ENCODE measurements at places on chromosomes 5 and 9.

DNA sequence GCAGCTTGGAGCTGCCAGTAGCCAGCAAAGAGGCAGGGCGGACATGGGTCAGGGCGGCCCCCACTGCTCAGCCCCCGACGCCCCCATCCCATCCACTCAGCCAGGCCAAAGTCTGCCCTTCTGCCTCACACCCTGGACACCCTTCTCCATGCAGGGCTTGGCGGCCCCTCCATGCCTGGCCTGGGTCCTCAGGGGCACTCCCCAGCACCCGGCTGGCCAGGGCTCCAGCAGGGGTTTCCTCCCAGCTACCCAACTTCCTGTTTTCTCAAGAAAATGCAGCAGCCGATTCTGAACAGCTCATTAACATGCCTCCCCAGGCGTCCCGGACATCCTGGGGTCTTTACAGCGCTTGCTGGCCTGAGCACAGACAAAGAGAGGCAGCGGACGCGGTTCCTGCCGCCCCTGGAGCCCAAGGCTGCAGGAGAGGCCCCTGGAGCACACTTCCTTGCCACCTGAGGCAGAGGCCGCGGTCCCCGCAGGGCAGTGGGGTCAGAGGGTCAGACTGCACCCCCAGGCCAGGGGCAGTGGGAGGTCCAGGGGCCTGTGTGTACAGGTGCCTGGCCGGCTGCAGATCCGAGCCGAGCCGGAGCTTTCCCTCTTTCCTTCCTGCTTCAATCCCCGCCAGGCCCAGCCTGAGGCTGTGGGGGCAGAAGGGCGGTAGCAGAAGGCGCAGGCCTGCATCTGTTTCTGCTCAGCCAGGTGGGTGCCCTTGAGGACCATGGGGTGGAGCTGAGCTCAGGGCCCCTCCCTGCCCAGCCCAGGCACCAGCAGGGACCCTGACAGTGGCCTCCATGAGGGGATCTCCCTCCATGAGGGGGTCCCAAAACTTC is 18.7 kb upstream of the NRARP start:
- no peak for DNase-seq

GRCh38 chr9:125238127-125238914 is 2.8 kb downstream of the HSPA5 start:
- no peak for DNase-seq

GRCh38 chr5:123476731-123477130 is 35.2 kb upstream of the CSNK1G3 start:
- DNase-seq: no peak

DNA sequence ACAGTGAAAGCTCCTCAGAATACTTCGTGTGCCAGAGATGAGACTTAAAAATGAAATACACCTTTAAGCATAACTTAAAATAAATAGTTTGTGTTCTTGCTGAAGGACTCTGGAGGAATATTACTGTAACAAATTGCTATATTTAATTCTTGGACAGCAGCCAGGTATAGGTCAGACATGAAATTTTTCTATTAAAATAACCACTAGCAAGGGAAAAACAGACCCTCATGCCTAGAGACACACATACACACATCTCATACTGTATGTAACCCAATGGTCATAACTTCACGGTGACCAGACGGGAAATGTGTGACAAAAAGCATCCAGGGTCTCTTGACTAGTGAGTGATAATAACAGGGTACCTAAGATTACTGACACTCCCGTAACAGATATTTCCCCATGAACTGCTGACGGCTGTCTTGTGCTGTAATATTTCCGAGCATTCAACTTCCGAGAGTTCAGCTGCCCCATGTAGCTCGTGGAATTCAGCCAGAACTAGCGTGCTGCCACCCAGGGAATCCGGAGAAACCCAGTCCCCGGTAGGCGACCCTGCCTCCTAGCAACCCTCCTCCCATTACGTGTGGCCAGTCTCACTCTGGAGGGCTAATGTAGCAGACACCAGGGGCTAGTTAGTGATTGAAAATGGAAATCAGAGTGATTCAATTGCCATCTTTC is 2295.1 kb upstream of the WWC1 start:
- no peak for DNase-seq

- DNase-seq: no peak
Measured at GRCh38 chr5:137075163-137075970, 423.8 kb downstream of the SPOCK1 start.

DNA sequence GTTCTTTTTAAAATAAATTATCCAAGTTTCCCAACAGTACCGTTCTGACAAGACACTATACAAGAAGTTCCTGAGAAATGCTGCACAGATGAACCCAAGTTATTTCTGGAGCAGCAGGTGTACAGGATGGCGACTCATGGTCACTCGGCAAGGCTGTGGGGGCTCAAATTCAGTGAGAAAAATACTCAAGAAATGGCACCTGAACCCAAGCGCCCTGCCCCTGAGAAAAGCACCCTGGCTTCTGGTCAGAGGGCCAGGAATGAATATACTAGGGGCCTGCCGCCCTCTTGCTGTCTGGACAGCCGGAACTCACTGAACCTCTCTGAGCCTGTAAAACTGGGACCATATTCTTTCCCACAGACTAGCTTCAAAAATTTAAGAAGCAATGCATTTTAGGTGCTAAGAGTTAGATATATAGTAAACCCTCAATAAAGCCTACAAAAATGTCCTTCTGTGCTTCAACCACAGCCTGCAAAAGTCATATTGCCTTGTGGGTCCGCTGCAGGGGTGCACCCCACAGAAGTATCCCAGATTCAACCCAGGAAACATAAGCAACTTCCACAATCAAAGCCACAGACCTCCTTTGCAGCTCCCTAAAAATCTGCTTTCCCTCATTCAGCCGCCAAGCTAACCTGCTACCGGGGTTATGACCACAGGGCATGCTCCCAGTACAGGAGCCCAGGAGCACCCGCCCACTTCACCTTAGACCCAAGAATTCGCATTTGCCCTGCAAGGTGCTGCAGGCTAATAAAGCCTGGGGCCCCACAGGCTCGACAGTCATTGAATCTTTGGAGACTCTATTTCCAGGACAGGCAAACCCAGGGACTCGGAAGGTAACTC is 1.4 kb downstream of the RAPGEF1 start:
- no peak for DNase-seq

DNA sequence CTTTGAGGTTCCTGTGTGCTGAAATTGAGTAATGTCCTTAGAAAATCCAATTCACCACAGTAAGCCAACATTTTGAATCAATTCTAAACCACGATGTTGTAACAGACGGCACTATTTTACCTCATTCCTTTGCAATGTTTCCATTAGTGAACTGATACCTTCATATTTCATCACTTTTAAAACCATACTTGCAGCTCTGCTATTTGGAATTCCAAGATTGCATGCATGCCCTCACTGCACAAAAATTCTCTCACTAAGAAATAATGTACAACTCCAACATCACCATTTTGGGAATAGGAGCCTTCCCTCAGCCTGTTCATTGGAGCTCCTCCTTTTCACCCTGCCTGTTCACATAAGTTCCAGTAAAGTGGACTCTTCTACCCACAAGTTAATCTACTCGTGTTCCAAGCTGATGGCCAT is 74.8 kb upstream of the TGFBR1 start:
- DNase-seq: no peak

DNA sequence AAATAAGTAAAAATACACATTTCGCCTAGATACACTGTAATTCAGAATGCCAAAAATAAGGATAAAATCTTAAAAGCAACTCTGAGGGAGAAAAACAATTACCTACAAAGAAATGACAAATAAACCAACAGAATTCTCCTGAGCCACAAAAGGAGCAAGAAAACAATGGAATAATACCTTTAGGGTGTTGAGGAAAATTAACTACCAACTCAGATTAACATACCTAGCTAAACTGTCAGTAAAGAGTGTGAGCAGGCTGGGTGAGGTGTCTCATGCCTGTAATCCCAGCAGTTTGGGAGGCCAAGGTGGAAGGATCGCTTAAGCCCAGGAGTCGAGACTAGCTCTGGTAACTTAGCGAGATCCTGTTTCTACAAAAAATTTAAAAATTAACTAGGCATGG is 81.5 kb downstream of the C9orf50 start:
- no peak for DNase-seq

DNA sequence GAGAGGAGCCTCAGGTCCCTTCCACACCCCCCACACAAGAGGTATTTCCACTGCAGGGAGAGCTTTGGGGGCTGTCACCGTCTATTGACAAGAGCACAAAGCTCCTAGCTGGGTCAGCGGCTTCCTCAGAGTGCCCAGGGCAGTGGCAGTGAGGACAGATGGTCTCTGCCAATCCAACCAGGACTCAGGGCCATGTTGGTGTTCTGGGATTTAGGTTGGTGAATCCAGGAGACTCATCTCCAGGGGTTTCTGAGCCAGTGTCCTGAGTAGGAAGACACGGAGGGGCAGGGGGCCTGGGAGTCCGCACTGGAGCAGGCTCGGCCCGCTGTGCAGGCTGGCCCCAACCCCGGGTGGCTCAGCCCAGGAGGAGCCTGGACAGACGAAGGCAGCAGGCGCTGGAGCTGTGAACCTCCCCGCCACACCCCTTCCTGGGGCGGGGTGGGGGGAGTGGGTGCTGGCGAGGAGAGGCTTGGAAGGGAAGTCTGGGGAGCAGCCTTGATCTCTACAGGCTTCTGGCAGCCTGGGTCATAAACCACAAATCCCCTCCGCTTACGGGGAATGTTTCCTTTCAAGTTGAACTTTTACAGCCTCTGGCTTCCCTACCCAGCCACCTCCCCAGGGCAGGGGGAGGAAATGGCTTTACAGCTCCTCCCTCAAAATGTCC is 19.6 kb downstream of the CRB2 start:
- DNase-seq: no peak

DNA sequence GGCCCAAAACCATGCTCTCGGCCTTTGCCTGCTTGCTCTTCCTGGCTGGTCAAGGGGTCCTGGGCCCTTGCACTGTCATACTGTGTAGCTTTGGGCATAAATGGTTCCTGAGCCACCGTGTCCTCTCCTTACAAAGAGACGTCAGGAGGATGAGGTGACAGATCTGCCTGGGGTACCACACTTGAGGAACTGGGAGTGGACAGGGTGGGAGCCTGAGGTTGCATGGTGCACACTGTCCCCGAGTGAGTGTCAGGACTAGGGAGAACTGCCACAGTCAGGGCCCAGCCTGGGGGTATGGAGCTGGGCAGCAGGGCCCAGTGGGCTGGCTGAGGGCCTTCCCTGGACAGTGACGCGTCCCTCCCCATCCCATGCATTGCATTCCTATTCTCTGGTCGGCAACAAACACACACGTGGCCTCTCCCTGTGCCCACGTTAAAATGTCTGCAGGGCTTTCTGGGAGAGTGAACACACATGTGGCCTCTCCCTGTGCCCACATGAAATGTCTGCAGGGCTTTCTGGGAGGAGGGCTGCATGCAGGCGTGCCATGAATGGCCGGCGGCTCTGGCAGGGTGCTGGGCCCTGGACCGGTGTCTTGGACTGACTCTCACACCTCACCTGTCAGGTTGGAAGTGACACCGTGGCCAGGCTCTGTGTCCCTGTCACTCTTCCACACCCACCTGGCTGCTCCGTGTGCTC is 122.1 kb upstream of the COL5A1 start:
- DNase-seq: no peak

DNA sequence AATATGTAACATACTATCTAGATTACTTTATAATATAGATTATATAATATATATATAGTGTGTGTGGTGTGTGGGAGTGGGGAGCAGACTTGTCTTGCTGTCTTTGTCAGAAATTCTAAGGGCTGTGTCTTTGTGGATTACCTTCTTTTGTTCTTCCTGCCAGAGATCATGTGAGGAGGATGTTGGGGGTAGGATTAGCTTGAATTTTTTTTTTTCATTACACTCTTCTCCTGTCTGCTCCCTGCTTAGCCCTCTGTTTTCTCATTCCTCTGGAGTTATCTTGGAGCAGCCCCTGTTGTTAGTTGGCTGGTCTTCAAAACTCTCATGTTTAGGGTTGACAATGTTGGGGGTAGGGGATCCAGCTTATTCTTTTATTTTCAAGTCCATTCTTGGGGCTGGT is 21.0 kb upstream of the C9orf40 start:
- DNase-seq: no peak

DNA sequence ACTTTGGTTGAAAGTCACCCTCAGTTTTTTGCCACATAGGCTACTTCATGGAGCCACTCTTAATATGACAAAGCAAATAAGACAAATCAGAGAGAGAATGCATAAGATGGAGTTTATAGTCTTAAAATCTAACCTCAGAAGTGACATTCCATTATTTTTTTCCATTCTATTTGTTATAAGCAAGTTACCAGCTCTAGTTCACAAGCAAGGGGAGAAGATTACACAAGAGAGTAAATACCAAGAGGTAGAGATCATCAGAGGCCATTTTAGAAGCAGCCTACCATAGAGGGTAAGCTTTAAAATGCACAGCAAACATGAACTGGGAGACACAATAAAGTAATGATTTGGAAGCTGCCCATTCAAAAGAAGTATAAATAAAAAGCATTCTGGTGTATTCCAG is 651.3 kb upstream of the MEF2C start:
- DNase-seq: no peak

DNA sequence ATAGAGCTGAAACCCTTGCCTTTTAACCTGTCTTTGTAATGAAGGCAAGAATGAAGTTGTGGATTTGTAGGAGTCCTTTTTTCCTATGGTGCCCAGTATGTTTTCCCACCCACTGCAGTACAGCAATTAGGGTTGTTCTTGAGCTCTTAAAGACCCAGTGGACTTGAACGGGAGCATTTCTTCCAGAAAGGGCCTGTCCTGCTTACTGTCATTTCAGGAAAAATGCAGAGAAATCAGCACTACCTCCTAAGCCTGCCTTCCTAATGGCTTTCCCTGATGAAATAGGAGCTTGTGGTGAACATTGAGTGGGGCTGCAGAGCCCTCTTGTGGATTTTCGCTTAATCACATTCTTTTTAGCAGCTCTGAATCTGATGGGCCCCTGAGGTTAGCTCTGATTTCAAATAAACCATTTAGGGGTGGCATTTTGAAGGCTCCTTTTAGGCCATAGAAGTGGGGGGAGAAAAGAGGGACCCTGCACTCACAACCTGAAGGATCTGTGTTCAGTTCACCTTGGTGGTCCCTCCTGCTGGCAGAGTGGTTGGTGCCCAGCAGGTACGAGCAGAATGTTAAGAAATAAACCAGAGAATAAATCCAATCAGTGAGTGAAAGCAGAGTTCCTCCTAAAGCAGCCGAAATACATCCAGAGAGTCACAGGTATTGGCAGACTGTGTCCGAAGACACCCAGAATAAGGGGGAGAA is 188.0 kb upstream of the KLF9 start:
- peak; percentile 46 for DNase-seq

DNA sequence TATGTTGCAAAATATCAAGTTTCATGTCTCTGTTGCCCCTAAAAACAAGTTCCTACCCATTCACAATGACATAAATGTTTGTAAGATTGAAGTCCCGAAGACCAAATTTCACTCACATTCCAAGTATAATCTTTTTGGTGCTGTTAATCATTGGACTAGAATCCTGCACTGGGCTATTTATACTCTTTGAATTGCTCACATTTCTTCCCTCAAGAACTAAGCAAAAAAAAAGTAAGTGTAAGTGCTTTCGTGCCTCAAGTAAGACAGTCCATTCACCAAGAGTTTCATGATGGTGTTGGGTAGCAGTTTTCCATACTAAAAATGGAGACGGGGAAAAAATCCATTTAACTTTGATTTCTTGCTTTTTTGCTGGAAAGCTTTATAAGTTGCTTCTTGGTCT is 242.3 kb downstream of the EBF1 start:
- no peak for DNase-seq

Data from NCI-H446 treated with DMSO at 0.1 percent for 48 hours (cell line).